ENCODE measurements at places on chromosomes 16 and 17. TPM values are rescaled to one million over a fixed set of nuclear protein-coding genes. Genes with fewer than 3 reads are reported as not detected.

DNA sequence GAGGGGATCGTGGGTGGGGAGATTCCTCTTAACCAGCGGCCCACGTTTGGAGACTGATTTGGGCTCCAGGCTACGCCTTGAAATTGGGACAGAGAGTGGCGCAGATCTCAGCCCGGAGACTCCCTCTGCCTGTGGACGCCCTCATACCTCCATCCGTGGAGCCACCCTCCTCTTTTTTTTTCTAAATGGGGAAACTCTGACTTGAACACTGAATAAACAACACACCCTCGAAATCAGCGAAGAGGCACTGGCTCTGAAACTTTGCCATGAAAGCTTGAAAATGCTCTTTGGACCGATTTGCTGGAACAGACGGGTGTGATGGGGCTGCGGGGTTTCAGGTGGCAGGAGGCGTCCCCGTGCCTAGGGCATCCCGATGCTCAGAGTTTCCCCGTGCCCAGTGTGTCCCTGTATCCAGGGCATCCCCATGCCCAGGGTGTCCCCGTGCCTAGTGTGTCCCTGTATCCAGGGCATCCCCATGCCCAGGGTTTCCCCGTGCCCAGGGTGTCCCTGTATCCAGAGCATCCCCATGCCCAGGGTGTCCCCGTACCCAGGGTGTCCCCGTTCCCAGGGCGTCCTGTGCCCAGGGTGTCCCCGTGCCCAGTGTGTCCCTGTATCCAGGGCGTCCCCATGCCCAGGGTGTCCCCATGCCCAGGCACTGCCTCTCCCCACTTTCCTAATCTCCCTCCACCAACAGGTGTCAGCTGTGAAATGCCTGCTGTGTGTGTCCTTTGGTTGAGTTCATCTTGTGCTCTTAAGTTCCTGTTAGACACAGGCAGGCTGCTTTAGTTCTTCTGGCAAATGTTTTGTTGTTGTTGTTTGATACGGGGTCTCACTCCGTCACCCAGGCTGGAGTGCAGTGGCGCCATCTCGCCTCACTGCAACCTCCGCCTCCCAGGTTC lies 187.0 kb downstream of the SEC14L1 start:
- peak; percentile 6 for DNase-seq

GRCh38 chr16:72739577-72739976 lies 308.4 kb downstream of the ZFHX3 start:
- DNase-seq, result no peak

- DNase-seq, result no peak
These were observed 1.4 kb downstream of the BCKDK start for GRCh38 chr16:31109622-31110021.

DNA sequence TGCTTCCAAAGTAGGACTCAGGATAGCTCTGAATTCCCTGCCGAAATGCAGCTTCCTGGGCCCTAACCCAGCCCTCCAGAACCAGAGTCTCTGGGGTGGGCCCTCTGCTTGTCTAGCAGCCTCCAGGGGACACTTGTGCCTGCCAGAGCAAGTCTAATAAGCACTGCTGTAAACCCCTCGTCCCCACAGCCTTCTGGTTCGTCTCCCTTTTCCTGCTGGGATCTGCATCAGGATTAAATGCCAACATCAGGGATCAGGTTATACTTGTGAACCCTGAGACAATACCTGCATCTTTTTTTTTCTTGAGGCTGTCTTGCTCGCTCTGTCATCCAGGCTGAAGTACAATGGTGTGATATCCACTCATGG lies 282.0 kb downstream of the SEC14L1 start:
- DNase-seq, result no peak

Gene PTX4
- not detected for total RNA-seq

Gene GP1BA
- total RNA-seq, result not detected

DNA sequence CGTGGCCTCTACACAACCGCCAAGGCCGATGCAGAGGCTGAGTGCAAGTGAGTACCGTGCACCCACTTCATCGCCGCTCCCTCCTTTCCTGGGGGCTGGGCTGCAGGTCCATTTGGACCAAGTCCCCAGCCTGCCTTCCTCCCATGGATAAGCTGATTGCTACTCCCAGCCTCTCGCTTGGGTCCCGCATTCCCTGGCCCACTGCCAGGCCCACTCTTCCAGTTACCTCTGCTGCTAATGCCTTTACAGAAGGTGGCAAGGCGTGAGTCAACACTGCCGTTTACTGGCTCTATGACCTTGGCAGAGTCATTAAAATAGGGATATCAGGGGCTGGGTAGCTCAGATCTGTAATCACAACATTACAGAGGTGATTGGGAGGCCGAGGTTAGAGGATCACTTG lies 11.2 kb downstream of the SULT1A2 start:
- peak; percentile 52 for DNase-seq

GRCh38 chr17:61687769-61688168 lies 96.8 kb upstream of the NACA2 start:
- no peak for DNase-seq

- no peak for DNase-seq
These were observed 9.3 kb downstream of the YWHAE start for GRCh38 chr17:1390432-1391367.

DNA sequence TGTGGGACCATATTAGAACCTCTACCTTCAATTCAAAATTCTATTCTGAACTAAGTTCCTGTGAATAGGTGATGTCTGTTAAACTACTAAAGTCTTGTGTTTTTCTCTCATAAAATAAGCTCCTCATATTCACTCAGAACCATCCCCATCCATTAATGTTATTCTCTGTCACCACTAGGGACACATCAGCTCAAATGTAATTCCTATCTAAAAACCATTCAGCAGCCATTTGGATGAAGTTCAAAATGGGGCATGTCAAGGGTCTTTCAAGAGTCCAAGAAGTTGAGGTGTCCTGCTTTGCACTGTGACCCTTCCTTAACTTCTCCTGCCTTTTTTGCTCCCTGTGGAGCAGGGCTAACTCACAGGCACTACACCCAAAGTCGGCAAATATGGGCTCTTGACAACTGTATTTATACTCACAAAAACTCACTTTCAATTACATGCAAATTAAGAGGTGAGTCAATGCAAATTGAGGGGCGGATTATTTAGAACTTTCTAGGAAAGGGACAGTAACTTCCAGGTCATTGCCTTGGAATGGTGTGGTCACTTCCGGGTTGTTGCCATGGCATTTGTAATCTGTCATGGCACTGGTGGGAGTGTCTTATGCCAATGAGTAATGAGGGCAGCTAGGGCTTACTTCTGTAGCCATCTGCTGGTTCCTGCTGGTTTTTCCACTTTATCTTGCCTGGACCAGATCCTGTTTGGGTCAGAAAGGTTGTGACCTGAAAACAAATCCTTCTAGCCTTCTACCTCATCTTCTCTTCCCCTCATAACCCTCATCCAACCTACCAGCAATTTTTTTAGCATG lies 128.2 kb upstream of the COX10 start:
- no peak for DNase-seq

GRCh38 chr17:4945944-4946280 lies 2.4 kb downstream of the PFN1 start:
- no peak for DNase-seq

GRCh38 chr17:40496170-40496569 lies 5.3 kb downstream of the TNS4 start:
- DNase-seq, result no peak

DNA sequence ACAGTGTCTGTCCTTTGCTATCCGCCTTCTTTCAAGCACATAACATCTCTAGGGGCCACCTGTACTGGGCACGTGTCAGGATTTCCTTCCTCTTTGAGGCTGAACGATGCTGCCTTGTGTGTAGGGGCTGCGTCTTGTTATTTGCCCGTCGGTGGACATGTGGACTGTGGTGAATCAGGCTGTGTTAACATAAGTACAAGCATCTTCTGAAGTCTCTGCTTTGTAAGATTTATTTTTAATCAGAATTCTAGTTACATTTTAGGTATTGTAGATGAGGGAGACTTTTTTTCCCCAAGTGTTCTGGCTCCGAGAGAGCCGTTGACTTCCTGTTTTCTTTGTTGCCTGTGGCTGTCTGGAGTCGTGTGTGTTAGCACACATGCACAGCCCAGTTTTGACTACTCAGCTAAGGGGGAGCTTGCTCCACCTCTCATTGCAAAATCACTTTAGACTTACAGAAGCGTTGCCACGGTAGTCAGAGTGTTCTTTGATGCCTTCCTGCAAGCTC lies 26.1 kb downstream of the SPG7 start:
- no peak for DNase-seq

DNA sequence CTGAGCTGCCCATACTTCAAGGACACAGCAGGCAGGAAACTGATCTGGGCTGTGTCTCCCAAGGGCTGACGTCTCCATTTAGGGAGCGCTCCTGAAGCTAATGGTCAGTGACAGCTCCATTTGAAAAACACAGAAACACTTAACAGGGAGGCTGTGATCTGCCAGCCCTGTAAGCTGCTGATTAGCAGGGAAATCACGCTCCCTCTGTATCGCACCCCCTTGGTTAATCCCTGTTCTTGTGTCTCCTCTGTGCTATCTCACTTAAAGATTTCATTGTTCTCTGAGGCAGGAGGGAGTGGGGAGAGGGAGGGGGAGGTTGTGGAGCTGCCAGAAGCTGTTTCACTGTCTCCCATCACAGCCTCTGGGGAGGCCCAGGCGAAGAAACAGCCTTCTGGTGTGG lies 47.4 kb upstream of the CACNG3 start:
- DNase-seq, result no peak

DNA sequence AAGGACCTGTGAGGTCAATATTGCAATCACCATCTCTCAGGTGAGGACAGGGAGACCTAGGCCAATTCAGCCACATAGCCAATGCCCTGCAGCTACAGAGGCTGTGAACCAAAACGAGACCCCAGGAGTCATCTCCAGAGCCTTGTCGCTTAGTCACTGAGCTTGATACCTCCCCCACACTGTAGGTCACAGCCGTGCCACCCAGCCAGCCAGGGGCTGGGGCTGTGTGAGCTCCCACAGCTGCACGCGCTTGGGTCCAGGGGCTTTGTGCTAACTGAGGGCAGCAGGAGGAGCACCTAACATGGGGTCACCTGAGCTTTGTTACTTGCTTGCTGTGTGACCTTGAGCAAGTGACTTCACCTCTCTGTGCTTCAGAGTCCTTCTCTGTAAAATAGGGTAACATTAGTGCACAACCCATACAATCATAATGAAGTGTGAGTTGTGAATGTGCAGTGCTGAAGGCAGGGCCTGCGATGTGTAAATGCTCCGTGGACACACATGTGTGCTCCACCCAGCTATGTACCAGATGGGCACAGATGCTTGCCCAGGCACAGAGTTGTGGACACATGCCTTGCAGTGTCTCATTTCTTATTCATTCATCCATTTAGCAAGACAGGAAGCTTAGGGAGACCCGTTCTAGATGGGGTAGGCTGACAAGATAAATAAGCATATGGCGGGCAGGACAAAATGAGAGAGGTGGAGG lies 25.9 kb downstream of the SBK1 start:
- DNase-seq, result no peak

GRCh38 chr17:76384987-76385891 lies 830 bp downstream of the SPHK1 start:
- peak; percentile 74 for DNase-seq

Gene MYH2
- not detected for total RNA-seq

- no peak for DNase-seq
These were observed 28.6 kb downstream of the C16orf74 start for GRCh38 chr16:85722128-85722893.

DNA sequence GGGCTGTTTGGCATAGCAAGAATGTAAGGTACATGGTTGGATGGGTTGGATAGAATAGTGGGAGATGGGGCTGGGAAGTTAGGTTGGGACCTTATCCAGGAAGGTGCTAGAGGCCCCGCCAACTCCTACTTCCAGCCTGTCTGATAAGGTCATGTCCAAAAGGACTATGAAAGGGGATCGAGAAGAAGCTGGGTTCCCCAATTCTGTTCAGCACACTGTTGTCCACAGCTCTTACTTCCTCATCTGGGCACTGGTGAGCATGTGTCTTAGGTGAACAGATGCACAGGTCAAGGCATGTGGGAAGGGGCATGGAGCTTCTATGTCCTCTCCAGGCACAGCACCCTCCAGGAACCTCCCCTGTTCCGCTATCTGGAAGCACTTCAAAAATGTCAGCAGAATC lies 5.6 kb upstream of the ULK2 start:
- DNase-seq, result no peak

DNA sequence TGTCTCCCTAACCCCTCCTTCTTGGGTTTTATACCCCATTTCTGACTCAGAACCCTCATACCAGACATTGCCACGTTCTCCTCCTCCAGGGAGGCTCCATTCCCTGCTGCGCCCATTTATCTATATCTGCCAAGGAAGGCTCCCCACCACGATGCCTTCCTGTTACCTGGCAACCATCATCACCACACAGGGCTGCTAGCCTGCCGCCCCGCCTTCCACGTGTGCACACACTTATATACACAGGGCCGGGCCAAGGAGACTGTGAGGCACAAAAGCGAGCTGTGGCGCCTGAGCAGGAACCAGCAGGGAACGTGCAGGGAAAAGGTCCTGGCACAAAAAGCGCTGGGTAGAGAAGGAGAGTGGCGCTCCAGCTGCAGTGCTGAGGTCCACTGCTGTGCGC lies 261.8 kb downstream of the CBLN1 start:
- DNase-seq, result no peak

DNA sequence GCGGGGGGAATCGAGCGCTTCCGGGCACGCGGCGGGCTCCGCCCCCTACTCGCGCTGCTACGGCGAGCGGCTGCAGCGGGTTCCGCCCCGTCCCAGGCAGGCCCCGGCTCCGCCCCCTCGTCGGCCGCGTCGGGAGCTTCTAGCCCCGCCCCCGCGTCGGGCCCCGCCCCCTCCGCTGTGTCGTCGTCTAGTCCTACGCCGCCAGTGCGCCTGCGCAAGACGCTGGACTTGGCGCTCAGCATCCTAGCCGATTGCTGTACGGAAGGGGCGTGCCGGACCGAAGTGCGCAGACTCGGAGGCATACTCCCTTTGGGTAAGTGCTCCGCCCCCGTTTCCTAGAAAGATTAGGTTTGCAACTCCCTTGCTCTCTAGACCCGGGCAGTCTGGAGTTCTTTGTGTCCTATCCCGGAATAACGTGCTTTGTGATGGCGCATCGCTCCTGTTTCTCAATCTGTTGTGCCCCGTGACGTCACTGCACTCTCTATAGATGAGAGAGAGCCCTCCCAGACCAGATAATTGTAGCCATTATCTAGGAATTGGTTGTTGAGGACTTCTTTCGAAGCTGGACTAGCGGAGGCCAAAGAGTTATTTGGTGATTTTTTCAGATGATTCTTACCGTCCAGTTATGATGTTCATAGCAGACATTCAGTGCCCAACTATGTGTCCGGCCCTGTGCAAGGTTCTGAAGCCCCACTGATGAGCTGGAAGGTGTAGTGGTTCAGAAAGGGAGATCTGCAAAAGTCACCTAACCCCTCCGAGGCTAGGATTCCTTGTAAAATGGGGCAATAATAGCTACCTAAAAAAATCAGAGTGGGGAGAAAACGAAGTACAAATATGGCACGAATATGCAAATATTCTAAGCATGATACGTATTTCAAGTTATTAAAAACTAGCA lies 633 bp downstream of the ARMC5 start:
- DNase-seq, result peak; percentile 100

All from pancreas (tissue), 10 donors.